ENCODE measurements at places on chromosomes 5 and 9. TPM values are rescaled to one million over a fixed set of nuclear protein-coding genes. Genes with fewer than 3 reads are reported as not detected.

DNA sequence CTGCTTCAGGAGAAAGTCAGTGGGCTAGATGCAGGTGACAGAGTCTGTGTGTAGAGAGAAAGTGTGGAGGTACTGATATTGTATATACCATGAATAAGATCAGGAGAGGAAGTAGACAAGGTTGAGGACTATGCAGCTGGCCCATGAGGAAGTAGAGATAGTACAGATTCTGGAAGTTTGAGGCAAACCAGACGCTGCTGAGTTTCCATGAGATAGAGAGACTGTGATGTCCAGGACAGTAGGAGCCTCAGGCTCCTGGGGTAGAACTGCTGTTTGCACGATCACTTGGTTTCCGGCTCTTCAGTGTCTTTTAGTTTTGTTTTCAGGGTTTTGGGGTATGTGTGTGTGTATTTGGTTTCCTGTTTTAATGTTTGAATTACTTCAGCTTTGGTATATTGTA is 13.6 kb downstream of the OTULINL start:
- H3K27me3 ChIP-seq: no peaks in the 10 kb centered on the region
- peaks cover 9% of the 10 kb centered on the region for H3K4me1 ChIP-seq
- no peaks in the 10 kb centered on the region for H3K36me3 ChIP-seq
- no peak overlapping the region for H3K27ac ChIP-seq

DNA sequence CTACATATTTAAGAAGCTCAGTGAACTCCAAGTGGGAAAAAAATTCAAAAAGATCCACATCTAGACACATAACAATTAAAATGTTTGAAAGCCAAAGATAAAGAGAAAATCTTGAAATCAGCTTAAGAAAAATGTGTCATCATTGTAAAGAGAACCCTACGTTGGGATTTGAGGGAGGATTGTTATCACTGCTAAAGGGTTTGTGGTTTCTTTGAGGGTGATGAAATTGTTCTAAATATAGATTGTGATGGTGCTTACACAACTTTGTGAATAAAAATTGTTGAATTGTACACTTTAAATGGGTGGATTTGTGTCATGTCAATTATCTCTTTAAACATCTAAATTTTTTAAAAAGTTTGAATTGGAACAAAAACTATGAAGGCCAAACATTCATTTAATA is 92.2 kb upstream of the ADAMTS19 start:
- no peak overlapping the region for H3K27ac ChIP-seq
- H3K4me1 ChIP-seq: no peaks in the 10 kb centered on the region
- no peak overlapping the region for H3K4me3 ChIP-seq
- no peak for DNase-seq
- H3K36me3 ChIP-seq: no peaks in the 10 kb centered on the region

GRCh38 chr9:28264368-28264767 is 691.1 kb upstream of the C9orf72 start:
- H3K27me3 ChIP-seq: no peaks in the 10 kb centered on the region
- H3K36me3 ChIP-seq: no peaks in the 10 kb centered on the region
- no peak overlapping the region for H3K4me3 ChIP-seq
- H3K27ac ChIP-seq: no peak overlapping the region
- DNase-seq: no peak
- no peaks in the 10 kb centered on the region for H3K4me1 ChIP-seq

DNA sequence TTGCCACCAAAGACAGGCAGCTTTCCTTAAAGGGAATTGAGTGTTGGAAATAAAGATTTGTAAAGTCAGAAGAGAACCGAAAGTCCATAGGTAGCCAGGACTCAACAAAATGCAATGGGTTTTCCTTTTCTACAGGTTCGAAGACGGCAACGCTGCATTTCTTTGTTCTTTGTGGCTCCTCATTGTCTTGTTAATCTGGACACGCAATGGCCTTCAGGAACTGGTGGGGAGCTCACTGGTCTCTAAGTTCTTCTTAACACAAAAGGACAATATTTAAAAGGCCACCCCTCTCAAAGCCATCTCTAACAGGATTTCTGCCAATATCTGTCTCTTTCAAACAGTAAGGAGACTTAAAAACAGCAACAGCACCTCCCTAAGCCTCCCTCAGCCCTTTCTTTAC is 170.6 kb downstream of the RMI1 start:
- no peak overlapping the region for H3K4me3 ChIP-seq
- no peak for DNase-seq
- H3K36me3 ChIP-seq: no peaks in the 10 kb centered on the region
- no peaks in the 10 kb centered on the region for H3K27me3 ChIP-seq

DNA sequence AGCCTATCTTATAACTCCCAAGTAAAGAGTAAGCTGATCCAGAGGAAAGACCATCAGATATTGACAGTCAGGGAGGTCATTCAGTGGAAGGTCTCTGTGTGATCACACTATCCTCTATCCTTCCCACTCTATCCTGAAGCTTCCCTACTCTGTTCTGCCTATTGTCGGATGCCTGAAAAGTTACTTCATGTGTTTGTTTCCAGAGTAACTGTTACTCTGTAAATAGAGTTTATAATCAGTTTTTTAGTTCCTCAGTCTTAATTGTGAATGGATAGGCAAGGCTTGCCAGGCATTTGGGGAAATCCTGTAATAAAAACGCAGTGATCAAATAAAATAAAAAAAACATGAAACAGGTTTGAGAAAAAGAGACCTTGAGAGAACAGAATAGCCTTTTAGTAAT is 79.8 kb downstream of the XRCC4 start:
- no peak overlapping the region for H3K4me3 ChIP-seq
- no peak overlapping the region for H3K27ac ChIP-seq
- no peaks in the 10 kb centered on the region for H3K4me1 ChIP-seq
- H3K36me3 ChIP-seq: no peaks in the 10 kb centered on the region
- no peaks in the 10 kb centered on the region for H3K27me3 ChIP-seq
- DNase-seq: no peak

DNA sequence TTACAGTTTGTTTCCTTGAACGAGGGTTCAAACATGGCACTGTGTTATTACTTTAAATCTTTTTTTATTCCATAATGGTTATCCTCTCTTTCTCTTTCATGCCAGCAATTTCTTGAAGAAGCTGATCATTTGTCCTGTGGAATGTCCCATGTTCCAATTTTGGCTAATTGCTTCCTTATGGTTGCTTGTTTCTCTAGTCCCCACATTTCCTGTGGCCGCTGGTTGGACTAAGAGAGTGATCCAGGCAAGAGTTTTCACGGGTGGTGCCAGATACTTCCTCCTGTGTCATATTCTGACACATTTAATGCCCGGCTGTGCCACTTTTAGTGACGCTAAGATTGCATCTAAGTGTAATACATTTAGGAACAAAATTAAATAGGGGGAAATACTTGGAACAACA is 83.8 kb upstream of the FAM169A start:
- H3K4me1 ChIP-seq: peaks cover 96% of the 10 kb centered on the region
- no peaks in the 10 kb centered on the region for H3K36me3 ChIP-seq
- H3K4me3 ChIP-seq: no peak overlapping the region

DNA sequence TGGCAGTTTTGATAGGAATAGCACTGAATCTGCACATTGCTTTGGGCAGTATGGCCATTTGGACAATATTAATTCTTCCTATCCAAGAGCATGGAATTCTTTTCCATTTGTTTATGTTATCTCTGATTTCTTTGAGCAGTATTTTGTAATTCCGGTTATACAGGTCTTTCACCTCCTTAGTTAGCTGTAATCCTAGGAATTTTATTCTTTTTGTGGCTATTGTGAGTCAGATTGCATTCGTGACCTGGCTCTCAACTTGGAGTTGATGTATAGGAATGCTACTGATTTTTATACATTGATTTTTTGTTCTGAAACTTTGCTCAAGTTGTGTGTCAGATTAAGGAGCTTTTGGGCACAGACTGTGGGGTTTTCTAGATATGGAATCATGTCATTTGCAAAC is 24.0 kb downstream of the TMEM161B start:
- H3K27me3 ChIP-seq: no peaks in the 10 kb centered on the region
- DNase-seq: no peak
- peaks cover 58% of the 10 kb centered on the region for H3K4me1 ChIP-seq

GRCh38 chr5:136133222-136133921 is 727 bp downstream of the SMAD5 start:
- H3K27ac ChIP-seq: peak overlapping the region; percentile 92
- no peaks in the 10 kb centered on the region for H3K36me3 ChIP-seq
- DNase-seq: peak; percentile 52
- peaks cover 62% of the 10 kb centered on the region for H3K4me1 ChIP-seq
- peak overlapping the region; percentile 83 for H3K4me3 ChIP-seq

- H3K36me3 ChIP-seq: no peaks in the 10 kb centered on the region
- no peaks in the 10 kb centered on the region for H3K4me1 ChIP-seq
- H3K27ac ChIP-seq: no peak overlapping the region
- no peaks in the 10 kb centered on the region for H3K27me3 ChIP-seq
These were observed 40.0 kb upstream of the CDH6 start for GRCh38 chr5:31153521-31153920.

DNA sequence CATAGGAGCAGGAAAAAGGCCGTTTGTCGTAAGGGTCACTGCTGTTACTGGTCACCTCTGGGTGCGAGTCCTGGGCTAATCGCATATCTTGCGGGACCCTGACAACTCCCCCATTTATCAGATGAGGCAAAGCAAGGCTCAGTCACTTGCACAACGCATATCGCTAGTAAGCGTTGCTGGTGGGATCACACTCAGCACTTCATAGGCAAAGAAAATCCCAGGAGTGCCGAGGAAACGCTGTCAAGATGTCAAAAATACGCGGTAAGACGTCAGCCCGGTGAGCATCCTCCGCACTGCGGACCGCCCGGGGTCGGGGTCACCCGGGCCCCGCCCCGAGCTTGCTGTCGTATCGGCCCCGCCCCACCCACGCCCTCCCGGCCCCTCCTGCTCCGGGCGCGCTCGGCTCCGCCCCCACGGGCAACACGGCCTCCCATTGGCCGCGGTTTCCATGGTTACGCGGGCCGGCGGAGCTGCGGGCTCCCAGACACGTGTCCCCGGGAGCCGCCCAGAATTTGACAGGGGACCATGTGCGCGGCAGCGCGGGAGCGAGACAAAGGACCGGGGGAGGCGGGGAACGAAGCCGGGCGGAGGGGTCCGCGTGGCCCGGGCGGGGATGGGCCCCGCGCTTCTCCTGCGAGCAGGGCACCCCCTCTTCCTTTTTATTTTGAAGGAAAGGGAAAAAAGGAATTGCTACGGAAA is 80.2 kb upstream of the IER5L start:
- H3K36me3 ChIP-seq: no peaks in the 10 kb centered on the region
- peak; percentile 61 for DNase-seq
- H3K4me1 ChIP-seq: peaks cover 14% of the 10 kb centered on the region
- peaks cover 4% of the 10 kb centered on the region for H3K27me3 ChIP-seq
- no peak overlapping the region for H3K27ac ChIP-seq

Gene GPR151
- total RNA-seq: not detected

DNA sequence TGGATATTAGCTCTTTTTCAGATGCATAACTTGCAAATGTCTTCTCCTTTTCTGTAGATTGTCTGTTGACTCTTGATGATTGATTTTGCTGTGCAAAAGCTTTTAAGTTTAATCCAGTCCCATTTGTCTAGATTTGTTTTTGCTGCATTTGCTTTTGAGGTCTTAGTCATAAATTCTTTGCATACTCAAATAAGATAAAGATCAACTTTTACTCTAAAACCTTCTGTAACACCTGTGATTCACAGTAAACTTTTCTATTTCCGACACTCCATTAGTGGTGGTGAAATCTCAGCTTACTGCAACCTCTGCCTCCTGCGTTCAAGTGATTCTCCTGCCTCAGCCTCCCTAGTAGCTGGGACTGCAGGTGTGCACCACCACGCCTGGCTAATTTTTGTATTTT is 239.0 kb upstream of the ST8SIA4 start:
- H3K4me3 ChIP-seq: no peak overlapping the region
- DNase-seq: no peak
- no peaks in the 10 kb centered on the region for H3K36me3 ChIP-seq
- H3K4me1 ChIP-seq: no peaks in the 10 kb centered on the region

Gene PAPPA
- total RNA-seq: 0.09 TPM

Gene PAEP
- total RNA-seq: 0.75 TPM

Gene DDX4
- total RNA-seq: not detected

Gene NR2F1-AS1
- 2.1 TPM for total RNA-seq

DNA sequence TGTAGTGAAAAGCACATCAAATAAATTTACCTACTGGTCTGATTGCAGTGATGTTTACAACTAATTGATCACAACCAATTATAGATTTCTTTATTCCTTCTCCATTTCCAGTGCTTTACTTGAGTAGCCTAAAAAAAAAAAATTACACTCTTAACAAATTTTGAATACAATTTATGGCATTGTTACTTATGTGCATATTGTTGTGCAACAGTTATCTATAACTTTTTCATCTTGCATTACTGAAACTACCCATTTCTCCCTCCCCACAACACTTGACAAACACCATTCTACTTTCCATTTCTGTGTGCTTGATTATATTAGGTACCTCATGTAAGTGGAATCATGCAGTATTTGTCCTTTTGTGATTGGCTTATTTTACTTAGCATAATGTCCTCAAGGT is 12.3 kb downstream of the RMI1 start:
- H3K4me3 ChIP-seq: no peak overlapping the region
- peaks cover 32% of the 10 kb centered on the region for H3K4me1 ChIP-seq
- H3K27ac ChIP-seq: peak overlapping the region; percentile 14
- H3K36me3 ChIP-seq: no peaks in the 10 kb centered on the region
- H3K27me3 ChIP-seq: no peaks in the 10 kb centered on the region

GRCh38 chr9:103804077-103804735 is 289.9 kb upstream of the SMC2 start:
- no peaks in the 10 kb centered on the region for H3K4me1 ChIP-seq
- no peaks in the 10 kb centered on the region for H3K36me3 ChIP-seq
- no peak overlapping the region for H3K27ac ChIP-seq
- DNase-seq: no peak

Gene ADAMTS6
- total RNA-seq: 3.1 TPM

Gene GCNT4
- 0.27 TPM for total RNA-seq

GRCh38 chr5:147997486-147997885 is 66.3 kb upstream of the SPINK5 start:
- no peak overlapping the region for H3K4me3 ChIP-seq
- no peak overlapping the region for H3K27ac ChIP-seq
- H3K36me3 ChIP-seq: no peaks in the 10 kb centered on the region
- DNase-seq: no peak

GRCh38 chr5:139378941-139379361 is 4.1 kb downstream of the SLC23A1 start:
- H3K27ac ChIP-seq: no peak overlapping the region
- H3K4me1 ChIP-seq: peaks cover 36% of the 10 kb centered on the region
- peaks cover 5% of the 10 kb centered on the region for H3K36me3 ChIP-seq
- DNase-seq: no peak
- H3K4me3 ChIP-seq: no peak overlapping the region

Gene SHOC1
- total RNA-seq: not detected

Gene GLE1
- 41.1 TPM for total RNA-seq

Gene SMIM33
- not detected for total RNA-seq

DNA sequence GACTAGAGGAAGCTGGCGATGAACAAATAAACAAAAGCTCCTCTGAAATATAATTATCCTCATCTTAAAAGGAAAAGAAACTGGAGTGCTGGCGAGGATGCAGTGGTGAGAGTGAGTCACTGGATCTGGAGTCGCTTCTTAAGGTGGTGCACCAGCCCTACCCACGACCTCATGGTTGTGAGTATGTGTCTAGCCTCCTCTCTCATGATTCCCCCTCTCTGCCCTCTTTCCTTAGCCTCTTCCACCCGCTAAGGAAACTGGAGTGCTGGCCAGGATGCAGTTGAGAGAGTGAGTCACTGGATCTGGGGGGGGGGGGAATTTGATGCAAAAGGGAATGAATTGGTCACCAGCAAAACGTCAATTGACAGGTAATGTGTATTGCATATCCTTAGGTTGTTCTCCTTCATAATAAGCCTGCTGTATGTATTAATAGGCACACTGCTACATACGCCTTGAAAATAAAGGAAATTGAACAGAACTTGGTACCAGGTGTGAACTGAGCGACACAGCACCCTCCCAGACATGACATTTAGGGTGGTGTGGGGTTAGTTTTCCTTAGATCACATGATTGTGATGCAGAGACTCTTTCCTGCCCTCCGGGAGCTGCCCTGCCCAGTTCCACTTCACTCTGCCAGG is 36.3 kb upstream of the EBF1 start:
- DNase-seq: no peak
- H3K27ac ChIP-seq: no peak overlapping the region
- no peak overlapping the region for H3K4me3 ChIP-seq
- peaks cover 3% of the 10 kb centered on the region for H3K27me3 ChIP-seq
